ENCODE measurements at places on chromosomes 16 and 17. TPM values are rescaled to one million over a fixed set of nuclear protein-coding genes. Genes with fewer than 3 reads are reported as not detected.

DNA sequence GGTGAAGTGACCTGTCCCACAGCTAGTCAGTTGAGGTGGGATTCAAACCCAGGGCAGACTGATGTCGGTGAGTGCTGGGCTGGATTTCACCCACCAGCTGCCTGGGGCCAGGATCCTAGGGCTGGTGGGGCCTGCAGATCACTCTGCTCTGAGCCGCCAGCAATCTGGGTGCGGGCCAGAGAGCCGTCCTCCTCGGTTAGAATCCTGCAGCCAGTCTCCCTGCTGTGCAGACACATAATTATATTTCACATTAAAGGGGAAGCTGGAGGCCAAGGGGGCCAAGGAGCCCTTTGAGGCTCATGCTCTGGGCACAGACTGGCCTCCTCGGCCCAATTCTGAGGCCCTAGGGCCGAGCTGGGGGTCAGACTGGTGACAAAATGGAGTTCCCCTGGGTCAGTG, 996 bp upstream of the KCNJ12 start:
- peaks cover 4% of the 10 kb centered on the region for H3K4me1 ChIP-seq
- H3K27ac ChIP-seq = no peak overlapping the region
- H3K36me3 ChIP-seq = no peaks in the 10 kb centered on the region
- peaks cover 78% of the 10 kb centered on the region for H3K27me3 ChIP-seq
- no peak overlapping the region for H3K4me3 ChIP-seq

GRCh38 chr16:25134166-25134700, 22.7 kb downstream of the LCMT1 start:
- no peak overlapping the region for H3K4me3 ChIP-seq
- H3K27me3 ChIP-seq = no peaks in the 10 kb centered on the region
- no peaks in the 10 kb centered on the region for H3K4me1 ChIP-seq
- no peak overlapping the region for H3K27ac ChIP-seq
- H3K36me3 ChIP-seq = peaks cover 48% of the 10 kb centered on the region

DNA sequence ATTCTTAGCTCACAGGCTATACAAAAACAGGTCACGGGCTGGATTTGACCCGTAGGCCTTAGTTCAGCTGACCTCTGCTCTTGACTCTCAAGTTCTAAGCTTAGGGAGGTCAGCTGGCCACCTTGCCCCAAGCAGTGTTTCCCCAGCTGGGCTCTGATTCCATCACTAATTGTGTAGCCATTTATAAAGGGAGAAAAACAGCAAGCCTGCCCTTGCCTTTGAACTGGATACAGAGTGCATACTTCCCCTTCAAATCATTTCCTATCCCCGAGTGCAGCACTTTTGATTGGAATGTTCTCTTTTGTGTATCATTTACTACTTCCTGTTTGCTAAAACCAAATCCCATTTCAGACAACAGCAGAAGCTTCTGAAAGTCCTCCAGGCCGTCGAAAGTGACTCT, 153.6 kb downstream of the KATNIP start:
- no peak overlapping the region for H3K4me3 ChIP-seq
- no peak for DNase-seq
- H3K4me1 ChIP-seq = no peaks in the 10 kb centered on the region
- no peaks in the 10 kb centered on the region for H3K27me3 ChIP-seq
- H3K36me3 ChIP-seq = peaks cover 5% of the 10 kb centered on the region

DNA sequence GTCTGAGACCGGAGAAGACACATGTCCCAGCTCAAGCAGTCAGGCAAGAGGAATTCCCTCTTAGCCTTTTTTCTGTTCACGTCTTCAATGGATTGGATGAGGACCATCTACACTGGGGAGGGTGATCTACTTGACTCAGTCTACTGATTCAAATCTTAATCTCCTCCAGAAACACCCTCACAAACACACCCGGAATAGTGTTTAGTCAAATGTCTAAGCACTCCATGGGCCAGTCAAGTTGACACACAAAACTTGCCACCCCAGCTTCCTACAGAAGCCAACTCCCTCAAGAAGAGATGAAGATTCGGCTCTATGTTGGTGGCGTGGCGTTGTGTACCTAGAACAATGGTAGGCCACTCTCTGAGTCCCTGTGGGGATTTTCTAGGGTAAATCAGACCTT, 22.5 kb upstream of the NKD1 start:
- DNase-seq = no peak
- H3K4me3 ChIP-seq = no peak overlapping the region
- H3K27ac ChIP-seq = no peak overlapping the region

GRCh38 chr16:66936889-66937554, 1.7 kb downstream of the CES2 start:
- H3K27me3 ChIP-seq = no peaks in the 10 kb centered on the region
- H3K4me3 ChIP-seq = no peak overlapping the region
- H3K4me1 ChIP-seq = peaks cover 7% of the 10 kb centered on the region
- no peak for DNase-seq

GRCh38 chr16:88005181-88005581, 53.9 kb downstream of the BANP start:
- no peaks in the 10 kb centered on the region for H3K27me3 ChIP-seq
- no peak for DNase-seq
- H3K27ac ChIP-seq = no peak overlapping the region
- H3K4me3 ChIP-seq = no peak overlapping the region
- H3K4me1 ChIP-seq = no peaks in the 10 kb centered on the region

- peaks cover 5% of the 10 kb centered on the region for H3K36me3 ChIP-seq
- H3K4me3 ChIP-seq = no peak overlapping the region
- no peak for DNase-seq
These were observed 48.6 kb upstream of the MNT start for GRCh38 chr17:2449486-2449885.

DNA sequence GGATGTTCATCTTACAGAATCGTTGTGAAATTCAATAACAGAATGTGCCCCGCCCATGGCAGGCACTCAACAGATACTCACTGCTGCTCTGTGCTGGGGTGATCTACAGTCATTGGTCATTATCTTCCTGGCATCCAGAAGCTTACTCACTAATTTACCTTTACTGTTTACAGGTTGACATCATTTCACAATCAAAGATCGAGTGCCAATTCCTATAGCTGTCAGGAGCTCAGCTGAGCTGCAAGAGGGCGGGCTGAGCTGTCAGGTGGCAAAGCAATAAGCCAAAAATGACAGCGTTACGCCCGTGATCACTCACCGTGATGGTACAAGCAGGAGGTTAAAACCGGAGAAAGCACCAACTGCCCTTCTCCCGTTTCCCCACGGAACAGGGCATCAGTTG, 51.2 kb downstream of the LITAF start:
- peaks cover 34% of the 10 kb centered on the region for H3K4me1 ChIP-seq
- DNase-seq = no peak
- no peak overlapping the region for H3K27ac ChIP-seq
- H3K27me3 ChIP-seq = no peaks in the 10 kb centered on the region
- no peak overlapping the region for H3K4me3 ChIP-seq

- H3K4me1 ChIP-seq = no peaks in the 10 kb centered on the region
- no peak overlapping the region for H3K4me3 ChIP-seq
- no peak overlapping the region for H3K27ac ChIP-seq
- DNase-seq = no peak
These were observed 32.3 kb upstream of the PVALEF start for GRCh38 chr17:81132770-81133723.

DNA sequence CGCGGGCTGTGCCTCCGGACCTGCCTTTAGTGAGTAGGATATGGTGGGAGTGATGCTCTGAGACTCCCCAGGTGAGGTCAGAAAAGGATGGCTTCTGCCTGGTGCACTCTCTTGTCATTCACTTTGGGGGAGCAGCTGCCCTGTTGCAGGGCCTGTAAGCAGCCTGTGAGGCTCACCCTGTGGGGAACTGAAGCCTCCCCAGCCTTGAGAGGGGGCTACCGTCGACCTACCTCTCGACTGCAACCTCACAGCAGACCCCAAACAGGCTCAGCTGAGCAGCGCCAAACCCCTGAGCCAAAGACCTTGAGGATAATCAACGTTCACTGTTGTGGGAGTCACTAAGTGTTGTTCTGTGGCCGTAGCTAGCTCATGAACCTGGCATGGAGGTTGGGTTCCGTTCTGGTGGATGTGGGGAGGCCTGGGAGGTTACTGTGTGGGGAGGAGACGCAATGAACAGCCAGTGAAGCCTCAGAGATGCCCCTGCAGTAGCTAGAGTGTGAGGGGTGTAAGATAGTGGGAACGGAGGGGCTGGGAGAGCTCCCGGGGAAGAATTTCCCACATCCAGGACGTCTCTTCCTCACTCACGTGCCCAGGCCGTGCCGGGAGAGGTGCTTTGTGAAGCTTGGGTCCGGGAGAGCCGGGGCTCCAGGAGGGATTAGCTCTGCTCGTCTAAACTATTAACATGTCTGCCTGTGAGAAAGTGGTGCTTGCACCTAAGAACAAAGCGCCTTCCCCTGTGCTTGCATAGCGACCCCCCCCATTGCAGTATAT, 38.8 kb downstream of the METRNL start:
- no peak for DNase-seq
- H3K4me3 ChIP-seq = no peak overlapping the region
- no peaks in the 10 kb centered on the region for H3K36me3 ChIP-seq
- peaks cover 2% of the 10 kb centered on the region for H3K4me1 ChIP-seq
- H3K27ac ChIP-seq = no peak overlapping the region

DNA sequence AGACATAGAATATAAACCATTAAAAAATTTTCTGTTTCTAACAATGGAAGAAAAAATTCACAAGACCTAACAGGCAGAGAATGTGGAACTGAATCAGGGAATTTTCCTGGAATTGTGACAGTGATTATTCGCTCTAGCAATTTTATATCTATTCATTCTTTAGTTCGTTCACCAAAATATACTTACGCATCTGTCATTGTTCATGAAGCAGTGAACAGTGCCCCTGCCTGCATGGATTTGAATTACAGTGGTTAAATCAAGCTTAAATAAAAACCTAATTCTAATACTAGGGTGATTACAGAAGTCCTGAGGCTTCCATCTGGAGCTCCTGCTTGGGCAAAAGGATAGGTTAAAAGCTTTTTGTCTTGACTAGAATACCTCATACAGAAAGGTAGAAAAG, 48.6 kb downstream of the ABCA8 start:
- no peak for DNase-seq
- H3K27ac ChIP-seq = no peak overlapping the region
- H3K4me1 ChIP-seq = no peaks in the 10 kb centered on the region
- no peaks in the 10 kb centered on the region for H3K36me3 ChIP-seq

- no peak overlapping the region for H3K4me3 ChIP-seq
- no peaks in the 10 kb centered on the region for H3K36me3 ChIP-seq
- peaks cover 58% of the 10 kb centered on the region for H3K4me1 ChIP-seq
- H3K27me3 ChIP-seq = no peaks in the 10 kb centered on the region
- no peak overlapping the region for H3K27ac ChIP-seq
These were observed 113.3 kb downstream of the XYLT1 start for GRCh38 chr16:17357307-17358062.

DNA sequence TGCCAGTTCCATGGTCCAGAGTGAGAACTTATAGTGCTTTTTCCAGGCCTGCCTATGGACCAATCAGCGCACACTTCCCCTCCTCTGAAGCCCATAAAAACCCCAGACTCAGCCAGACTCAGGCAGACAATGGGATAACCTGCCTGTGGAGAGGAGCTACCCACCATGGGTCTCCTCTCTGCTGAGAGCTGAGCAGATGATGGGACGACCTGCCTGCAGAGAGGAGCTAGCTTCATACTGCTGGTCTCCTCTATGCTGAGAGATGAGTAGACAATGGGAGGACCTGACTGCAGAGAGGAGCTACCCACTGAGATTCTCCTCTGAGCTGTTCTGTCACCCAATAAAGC, 144.7 kb downstream of the MYO1D start:
- no peaks in the 10 kb centered on the region for H3K36me3 ChIP-seq
- H3K4me1 ChIP-seq = no peaks in the 10 kb centered on the region
- H3K4me3 ChIP-seq = no peak overlapping the region
- DNase-seq = no peak
- no peak overlapping the region for H3K27ac ChIP-seq

DNA sequence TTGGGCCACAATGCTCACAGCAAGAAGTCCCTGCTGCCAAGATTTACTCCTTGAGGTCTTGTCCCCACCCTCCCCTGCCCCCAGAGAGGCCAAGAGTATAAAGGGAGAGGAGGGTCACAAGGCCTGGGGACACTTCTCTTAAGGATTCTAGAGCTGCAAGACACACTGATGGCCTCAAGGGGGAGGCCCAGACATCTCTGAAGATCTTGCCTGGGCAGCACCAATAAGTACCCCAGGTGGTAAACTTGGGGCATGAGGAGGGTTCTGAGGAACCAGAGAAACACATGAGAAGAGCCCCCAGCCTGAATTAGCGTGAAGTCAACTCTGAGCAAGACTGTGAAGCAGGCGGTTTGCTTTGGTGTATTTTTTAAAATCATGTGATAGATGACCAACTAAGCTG, 26.8 kb upstream of the MTMR4 start:
- no peaks in the 10 kb centered on the region for H3K4me1 ChIP-seq
- H3K36me3 ChIP-seq = no peaks in the 10 kb centered on the region
- no peak overlapping the region for H3K27ac ChIP-seq
- no peak overlapping the region for H3K4me3 ChIP-seq
- no peak for DNase-seq

DNA sequence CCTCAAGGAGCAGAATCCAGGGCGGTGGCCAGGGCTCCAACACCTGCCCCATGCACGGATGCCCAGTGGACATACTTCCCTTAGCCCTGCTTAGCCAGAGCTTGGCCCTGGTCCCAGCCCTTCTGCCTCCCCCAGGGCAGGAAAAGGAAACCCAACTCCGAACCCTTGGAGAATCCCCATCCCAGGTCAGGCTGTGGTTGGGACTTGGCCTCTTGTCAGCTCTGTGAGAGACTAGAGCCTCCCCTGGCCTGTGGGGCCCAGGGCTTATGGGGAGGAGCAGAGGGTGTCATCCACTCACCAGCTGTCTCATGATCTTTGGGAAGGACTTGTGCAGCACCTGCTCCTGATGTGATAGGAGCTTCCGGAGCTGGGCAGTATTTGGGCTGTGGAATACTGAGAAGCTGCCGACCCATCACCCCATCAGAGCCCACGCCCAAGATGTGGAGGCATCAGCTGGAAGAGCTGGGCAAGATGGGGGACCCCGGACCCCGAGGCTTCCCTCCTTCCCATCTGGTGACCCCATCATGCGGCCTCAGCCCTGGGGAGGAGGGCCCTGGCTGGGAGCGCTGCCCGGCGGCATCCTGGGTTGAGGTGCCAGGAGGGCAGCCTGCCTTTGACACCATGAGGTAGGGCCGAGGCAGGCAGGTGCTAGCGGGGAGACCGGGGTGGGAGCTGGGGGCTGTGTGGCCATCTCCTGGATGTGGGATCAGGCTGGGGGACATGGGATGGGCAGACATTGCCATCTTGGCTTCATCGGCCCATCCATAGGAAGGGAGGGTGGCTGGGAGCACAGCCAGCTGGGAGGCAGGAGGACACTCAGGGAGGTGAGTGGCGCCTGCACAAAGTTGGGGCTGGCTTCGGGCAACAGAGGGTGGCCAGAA, 45.1 kb downstream of the TNFRSF13B start:
- no peak for DNase-seq
- H3K4me1 ChIP-seq = peaks cover 5% of the 10 kb centered on the region
- peaks cover 30% of the 10 kb centered on the region for H3K27me3 ChIP-seq
- no peak overlapping the region for H3K4me3 ChIP-seq
- no peaks in the 10 kb centered on the region for H3K36me3 ChIP-seq

VWA3A gene
- total RNA-seq = 0.13 TPM

DRC7 gene
- not detected for total RNA-seq

All from T-cell (primary cell).